Fibroblast of villous mesenchyme (primary cell): ENCODE measurements at places on chromosomes 2 and 18. TPM values are rescaled to one million over a fixed set of nuclear protein-coding genes. Genes with fewer than 3 reads are reported as not detected.
A peak's percentile ranks its signal among the peaks of the same experiment; 100 is the strongest.

DNA sequence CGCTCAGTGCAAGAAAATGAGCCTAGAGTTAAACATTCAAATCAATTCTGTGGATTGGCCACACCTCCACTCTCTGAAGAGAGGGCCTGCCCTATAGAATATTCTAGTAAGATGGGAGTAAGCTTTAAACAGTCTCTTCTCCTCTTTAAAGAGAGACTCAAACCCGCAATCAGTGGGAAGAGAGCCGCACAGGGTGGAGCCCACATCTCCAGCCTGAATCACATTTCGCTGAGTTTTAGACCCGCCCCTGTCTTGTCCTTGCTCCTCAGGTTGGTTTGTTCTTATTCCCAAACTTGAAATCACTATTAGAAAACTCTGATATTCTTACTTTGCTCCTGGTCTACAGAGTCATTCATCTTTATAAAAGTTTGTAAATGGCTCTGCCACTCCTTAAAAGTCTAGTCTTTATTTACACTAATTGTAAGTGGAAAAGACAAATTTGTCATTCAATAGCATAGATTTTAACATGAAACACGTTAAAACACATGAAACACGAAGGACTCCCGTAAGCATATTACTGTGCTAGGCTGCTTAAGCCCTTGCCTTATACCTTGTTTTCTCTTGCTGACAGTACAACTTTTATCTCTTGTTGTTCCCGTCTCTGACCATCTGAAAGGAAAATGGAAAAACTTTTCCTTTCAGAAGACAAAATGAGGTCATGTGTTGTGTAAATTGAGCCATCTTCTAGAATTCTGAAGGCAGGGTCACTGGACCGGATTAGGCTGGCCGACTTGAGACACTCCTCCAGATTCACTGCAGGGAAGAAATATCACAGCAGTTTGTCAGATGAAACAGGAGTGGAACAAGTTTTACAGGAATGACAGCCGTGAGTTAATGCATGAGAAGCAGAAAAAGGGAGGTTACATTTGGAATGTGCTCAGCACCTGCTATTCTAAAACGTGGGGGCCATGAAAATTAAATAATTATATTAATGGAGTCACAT, 5.6 kb downstream of the DSC1 start:
- no peak for DNase-seq

GRCh38 chr18:13048061-13048595, 57.0 kb downstream of the CEP192 start:
- DNase-seq: no peak

DNA sequence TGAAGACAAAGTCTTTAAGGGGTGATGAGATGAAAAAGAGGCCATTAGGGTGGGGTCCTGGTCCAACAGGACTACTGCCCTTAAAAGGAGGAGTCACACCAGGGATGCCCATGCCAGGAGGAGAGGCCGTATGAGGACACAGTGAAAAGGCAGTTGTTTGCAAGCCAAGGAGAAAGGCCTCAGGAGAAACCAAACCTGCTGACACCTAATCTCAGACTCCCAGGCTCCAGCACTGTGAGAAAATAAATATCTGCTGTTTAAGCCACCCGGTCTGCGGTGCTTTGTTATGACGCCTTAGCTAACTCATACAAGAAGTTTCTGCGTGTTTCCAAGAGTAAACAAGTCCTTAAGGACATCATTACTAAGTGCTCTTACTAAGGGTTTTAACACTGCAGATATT, 93.6 kb downstream of the DNER start:
- DNase-seq: no peak

DNA sequence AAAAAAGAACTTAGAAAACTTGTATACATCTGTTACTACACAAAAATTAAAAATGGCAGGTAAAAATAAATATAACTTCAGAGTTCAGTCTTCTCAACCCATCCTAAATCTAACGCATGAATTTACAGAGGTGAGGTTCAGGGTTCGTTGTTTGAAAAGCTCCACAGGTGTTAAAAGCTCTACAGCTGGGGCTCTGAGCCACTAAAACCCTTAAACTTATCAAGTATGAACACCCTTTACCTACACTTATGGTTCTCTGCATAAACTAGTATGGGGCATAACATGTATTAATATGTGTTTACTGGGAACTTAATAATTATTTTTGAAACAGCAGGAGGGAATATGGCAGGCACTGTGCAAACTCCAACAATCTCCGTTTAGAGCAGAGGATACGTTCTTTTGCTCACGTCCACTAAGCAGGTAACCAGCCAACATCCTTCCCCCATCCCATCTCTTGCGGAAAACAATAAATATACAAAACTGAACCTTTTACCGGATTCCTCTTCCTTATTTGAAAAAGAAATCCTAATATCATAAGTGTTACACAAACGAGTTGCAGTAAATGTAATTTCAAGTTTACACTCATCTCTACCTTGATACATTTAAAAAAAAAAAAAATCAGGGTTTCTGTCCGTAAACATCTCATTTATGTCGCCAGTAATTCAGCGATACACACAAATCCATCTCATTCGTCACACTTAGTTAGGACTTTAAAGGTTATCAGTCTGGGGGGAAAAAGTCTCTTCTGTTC, 1.3 kb downstream of the PIAS2 start:
- no peak for DNase-seq

GRCh38 chr18:56305583-56305982, 332.8 kb downstream of the TXNL1 start:
- no peak for DNase-seq

DNA sequence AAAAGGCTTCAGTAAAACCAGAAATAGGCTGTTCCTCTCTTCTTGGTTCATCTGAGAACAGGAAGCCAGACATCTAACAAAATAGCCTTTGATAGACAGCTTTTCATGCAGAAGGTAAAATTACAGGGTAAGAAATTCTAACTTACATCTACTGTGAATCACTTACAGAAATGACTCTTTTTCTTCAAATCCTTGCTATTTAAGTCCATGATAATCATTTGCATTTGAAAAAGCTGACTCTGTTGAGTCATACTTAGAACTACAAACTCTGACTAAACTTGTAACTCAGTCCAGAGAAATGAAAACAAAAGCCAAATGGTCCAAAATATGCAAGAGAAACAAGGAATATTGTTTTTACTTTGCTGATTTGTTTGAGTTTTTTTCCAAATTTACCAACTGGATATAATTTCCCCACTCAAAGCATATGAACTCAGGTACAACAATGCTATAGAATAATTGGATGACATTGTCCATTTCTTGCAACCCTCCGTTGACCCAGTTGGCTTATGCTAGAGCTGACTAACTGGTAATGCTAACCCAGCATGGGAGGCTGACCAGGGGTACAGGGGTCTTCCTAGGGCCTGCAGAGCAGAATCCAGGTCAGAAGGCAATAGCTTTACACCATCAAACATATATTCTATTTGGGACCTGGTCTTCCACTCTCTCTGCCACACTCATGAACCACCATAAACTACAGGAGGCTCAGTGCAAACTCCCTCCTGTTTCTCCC, 18.8 kb upstream of the MREG start:
- DNase-seq: peak; percentile 75

RAMP1 gene
- total RNA-seq: 28.0 and 35.0 TPM in 2 replicates

CCDC74B gene
- 4.2 and 4.3 TPM in 2 replicates for total RNA-seq

SRD5A2 gene
- under 0.01 TPM in 1 of 2 replicates, not detected in the other for total RNA-seq

RBM44 gene
- total RNA-seq: 0.43 and 0.97 TPM in 2 replicates
